Activated naive CD4-positive, alpha-beta T cell treated with anti-CD3 and anti-CD28 coated beads, Interleukin-2, amount 10 ng/mL, durations not matched to agents 7 days and 5 days (primary cell): ENCODE measurements at places on chromosomes 11 and 22.

- no peak for DNase-seq
These were observed 8.0 kb downstream of the ZFTA start for GRCh38 chr11:63760487-63761079.

DNA sequence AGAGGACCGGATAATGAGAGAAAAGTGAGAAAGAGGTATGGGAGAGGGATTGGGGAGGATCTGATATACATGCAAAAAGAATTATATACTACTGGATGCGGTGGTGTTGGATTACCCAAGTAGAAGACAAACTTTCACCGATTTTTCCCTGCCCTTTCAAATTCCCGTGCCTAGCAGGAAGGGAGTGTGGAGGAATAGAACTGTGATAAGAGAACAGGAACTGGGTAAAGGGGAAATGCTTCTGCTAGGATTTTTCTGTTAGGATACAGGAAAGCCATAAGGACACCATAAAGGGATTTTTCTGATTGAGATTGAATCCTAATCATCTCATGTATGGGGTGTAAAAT lies 480 bp upstream of the MTMR2 start:
- DNase-seq: no peak

- DNase-seq: no peak
These were observed 31.8 kb downstream of the TXN2 start for GRCh38 chr22:36449596-36450175.

GRCh38 chr22:19903031-19903430 lies 38.5 kb upstream of the COMT start:
- no peak for DNase-seq

- peak; percentile 65 for DNase-seq
These were observed 23.9 kb upstream of the SCGB1A1 start for GRCh38 chr11:62394825-62395538.

DNA sequence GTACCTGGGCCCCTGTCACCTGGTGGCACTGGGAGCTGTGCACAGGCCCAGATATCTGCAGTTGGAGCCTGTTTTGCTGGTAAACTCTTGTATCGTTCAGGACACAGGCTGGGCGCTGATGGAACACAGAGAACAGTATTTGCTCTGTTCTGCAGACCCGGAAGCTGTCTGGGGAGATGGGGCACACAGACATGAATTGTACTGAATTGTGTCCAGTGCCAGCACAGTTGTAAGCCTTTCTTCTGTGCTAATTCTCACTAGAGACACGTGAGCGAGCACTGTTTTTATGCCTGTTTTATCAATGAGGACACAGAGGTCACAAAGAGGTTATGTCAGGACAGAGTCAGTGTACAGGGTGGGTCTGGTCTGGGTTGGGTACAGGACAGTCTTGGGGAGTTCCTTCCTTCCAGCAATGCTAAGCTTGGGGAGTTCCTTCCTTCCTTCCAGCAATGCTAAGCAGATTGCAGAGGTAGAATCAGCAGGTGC lies 24.4 kb upstream of the ACR start:
- DNase-seq: no peak

DNA sequence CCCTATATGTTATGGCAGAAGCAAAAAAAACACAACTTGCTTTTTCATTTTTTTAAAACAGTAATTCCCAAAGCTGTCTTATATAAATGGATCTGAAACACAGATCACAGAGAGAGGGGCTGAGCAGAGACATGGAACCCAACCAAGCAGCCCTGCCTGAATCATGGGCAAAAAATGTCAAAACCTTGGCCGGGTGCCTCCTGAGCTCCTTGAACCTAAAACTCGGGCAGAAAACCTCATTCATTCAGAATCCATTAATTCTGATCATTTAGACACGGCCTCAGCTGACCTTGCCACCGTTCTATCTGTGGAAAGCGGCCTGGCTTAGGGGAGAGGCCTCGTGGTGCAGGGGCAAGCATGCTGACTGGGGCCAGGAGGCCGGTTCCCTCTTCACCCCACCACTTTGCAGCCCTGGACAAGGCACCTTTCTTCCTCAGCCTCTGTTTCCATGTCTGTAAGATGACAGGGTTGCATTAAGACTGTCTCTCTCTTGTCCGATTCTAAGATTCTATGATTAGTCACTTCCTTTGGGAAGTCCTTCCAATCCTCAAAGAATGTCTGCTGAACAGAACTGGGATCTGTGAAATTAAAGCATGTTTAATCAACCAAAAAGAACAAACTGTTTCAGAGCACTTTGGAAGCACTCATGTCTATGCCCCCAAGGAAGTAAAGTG lies 26.0 kb downstream of the TENM4 start:
- no peak for DNase-seq

DNA sequence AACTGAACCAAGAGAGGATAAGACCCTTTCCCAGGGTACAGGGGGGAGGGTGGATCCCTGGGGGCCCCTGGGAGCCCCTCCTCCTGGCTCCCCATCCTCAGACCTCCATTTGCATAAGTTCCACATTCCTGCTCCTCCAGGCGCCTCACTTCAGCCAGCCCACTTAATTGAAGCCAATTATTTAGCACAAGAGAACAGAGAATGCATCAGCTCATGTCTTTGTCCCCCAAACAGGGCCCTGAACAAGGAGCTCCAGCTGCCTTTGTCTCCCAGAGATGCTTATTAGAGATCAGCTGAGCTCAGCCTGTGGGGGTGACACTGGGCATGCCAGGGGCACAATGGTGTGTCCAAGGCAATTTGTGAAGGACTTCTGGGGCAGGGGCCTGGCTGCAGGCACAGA lies 89.9 kb upstream of the PRDM11 start:
- no peak for DNase-seq

- DNase-seq: no peak
These were observed 404.6 kb upstream of the CNTN5 start for GRCh38 chr11:98616098-98616655.

DNA sequence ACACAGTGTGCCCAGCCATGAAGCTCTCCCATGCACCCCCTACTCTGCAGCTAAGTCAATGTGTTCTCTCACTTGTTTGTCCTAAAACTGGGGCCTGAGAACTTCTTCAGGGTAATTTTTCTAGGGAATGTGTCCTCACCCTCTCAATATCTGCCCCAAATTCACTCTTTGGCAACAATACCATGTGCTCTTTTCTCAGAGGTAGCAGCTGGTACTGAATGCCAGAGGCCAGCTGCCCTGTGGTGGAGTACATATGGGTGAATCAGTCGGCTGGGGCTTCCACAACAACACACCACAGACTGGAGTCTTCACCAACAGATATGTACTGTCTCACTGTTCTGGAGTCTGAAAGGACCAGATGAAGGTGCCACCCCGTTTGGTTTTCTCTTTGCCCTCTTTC lies 97.7 kb upstream of the TOP3B start:
- no peak for DNase-seq

GRCh38 chr11:99068832-99069231 lies 48.1 kb downstream of the CNTN5 start:
- no peak for DNase-seq

- DNase-seq: peak; percentile 73
These were observed 2.9 kb upstream of the SGSM1 start for GRCh38 chr22:24803064-24803542.

DNA sequence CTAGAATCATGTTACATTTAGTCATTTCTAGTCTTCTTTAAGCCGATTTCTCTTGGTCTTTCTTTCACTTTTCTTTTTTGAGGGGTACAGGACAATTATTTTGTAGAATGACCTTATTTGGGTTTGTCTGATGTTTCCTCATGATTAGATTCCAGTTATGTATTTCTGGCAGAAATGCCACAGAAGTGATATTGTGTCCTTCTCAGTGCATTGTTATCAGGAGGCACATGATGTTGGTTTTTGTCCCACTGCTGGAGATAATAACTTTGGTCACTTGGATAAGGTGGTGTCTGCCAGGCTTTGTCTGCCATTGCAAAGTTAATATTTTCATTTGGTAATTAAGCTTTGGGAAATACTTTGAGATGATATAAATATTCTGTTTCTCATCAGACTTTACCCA lies 100.3 kb downstream of the RRM1 start:
- no peak for DNase-seq

GRCh38 chr11:56764976-56765375 lies 16.5 kb upstream of the OR9G4 start:
- no peak for DNase-seq

- no peak for DNase-seq
These were observed 136.7 kb downstream of the SPATA19 start for GRCh38 chr11:133708547-133709051.

GRCh38 chr11:86978756-86979608 lies 23.8 kb upstream of the FZD4 start:
- DNase-seq: no peak

GRCh38 chr22:39098576-39098975 lies 1.5 kb downstream of the APOBEC3H start:
- DNase-seq: no peak

- DNase-seq: no peak
These were observed 3.7 kb downstream of the LYVE1 start for GRCh38 chr11:10564696-10565318.

GRCh38 chr11:62449451-62449851 lies 30.6 kb downstream of the SCGB1A1 start:
- no peak for DNase-seq

DNA sequence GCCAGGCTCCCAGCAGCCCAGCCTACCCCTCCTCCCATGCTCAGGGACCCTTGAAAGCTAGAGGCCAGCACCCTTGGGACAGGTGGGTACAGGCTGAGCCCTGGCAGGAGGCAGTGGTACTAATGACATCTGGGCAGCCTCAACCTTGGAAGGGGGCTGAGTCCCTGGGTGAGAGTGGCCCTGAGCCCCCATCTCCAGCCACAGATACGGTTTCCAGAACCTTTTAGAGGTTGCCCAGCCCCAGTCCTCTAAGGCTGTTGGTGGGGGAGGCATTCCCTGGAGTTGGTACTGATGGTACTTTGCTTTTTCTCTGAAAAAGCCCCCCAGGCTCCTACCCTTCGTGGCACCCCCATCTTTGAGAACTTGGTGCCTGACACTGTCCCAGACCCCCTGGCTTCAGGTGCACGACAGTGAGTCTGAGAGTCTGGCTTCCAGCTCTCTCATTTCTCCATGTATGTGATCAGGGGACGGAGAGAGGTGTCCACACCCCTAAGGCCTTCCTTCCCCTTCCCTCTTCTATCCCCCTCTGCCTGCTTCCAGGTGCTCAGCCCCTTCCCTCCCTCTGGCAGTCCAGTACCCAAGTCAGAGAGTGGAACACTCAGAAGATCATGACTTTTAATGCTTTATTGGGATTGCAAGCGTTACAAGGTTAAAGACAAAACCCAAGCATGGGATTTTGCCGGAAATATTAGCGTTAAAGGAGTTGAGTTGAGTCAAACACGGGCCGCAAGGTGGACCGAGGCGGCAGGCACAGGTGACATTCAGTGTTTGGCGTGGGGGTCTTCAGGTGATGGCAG lies 10.5 kb downstream of the IGF2 start:
- no peak for DNase-seq

DNA sequence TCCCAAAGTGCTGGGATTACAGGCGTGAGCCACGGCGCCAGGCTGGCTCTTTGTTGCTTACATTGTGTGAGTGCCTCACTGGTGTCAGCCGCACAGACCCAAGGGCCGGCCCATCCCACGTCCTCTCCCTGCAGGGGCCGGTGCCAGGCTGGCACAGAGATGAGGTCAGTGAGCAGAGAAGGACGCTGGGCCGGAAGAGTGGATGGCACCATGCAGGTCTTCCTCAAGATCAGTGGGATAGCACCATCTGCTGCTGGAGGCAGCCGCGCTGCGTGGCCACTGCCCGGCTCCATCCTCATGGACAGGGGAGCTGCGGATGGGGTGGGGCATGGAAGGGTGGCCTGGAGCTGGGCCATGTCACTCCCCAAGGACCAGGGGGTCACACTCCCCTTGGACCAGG lies 22.0 kb upstream of the FGF4 start:
- no peak for DNase-seq

GRCh38 chr11:2996976-2997375 lies 4.8 kb upstream of the NAP1L4 start:
- peak; percentile 10 for DNase-seq

DNA sequence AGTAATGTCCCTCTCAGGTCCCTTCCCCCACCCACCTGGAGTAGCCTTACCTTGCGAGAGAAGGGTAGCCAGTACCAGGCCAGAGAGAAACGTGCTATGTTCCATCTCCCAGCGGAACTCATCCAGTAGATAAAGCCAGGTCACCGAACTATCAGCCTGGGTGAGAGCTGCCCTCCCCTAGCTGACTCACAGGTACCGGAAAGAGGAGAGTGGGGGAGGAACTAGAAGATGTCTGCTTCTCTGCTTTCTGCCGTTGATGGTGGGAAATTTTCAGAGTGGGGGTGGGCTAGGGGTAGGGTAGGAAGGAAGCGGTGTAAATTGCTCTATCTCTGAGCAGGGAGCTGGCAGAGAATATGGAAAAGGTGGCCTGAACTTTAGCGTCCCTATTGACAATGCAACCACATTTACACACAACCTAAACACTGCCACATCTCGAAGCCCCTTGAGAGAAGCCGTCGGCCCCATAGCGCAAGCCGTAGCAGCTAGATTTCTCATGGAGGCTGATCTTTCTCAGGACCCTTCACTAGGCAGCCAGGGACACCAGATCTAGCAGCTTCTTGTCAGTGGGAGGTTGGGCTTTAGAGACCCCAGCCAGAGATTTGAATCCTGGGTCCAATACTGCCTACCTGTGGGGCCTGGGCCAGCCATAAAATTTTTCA lies at the start of gene CD3D:
Gene CD3D (minus strand): TSS at position 203 of the 659 bp plus-strand sequence. CDS start 98 bp downstream, at position 105.
- DNase-seq: peak; percentile 77

GRCh38 chr11:70914496-70914895 lies 337.9 kb downstream of the SHANK2 start:
- DNase-seq: no peak

GRCh38 chr11:17186932-17187692 lies 20.7 kb downstream of the PIK3C2A start:
- DNase-seq: no peak

DNA sequence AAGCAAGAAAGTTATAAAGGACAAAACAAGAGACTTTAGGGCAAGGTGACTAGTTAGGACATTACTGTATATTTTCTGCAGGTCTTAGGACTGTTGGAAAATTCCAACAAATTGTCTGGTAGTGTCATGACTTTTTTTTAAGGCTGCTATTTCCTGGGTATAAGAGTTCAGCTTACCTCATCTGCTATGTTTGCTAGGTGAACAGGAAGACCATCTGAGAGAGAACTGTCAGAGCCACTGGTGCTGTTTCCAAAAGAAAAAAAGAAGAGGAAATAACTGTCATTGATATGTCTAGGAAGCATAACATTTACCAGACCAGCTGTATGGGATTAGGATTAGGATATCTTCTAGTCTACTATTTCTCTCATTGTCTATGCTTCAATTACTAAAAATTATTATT lies 26.3 kb upstream of the MTCH2 start:
- no peak for DNase-seq

DNA sequence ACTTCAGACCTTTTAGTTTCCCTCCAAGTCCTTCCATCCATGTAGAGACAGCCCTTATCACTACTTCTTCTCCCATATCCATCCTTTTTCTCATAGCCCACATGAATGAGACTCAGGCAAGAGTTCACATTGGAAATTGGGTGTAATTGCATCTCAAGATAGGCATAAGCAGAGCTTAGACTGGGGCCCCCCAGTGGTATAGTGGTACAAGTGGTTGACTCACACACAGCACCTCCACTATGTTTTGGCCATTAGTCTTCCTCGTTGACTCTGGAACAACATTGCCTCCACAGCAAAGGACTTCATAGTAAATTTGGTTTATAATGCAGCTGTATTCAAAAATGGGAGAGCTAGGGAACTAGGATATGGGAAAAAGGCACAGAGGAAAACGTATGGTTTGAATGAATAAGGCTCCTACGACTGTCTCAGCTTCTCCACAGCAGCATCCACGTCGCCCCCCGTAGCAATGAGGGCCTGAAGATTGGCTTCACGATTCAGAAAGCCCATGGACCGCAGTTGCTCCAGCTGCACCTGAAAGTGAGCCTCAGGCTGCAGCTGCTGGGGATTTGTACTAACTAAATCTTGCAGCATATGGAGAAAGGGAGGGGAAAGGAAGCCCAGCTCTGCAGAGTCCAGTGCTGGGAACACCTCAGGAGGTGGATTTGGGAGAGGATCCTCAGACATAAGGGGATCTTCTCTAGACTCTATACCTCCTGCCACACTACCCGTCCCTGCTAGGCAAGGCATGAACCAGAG lies 2.4 kb downstream of the UBQLN3 start:
- no peak for DNase-seq
